ENCODE measurements at places on chromosomes 16 and 17.

GRCh38 chr17:34374457-34374856 lies 11.4 kb upstream of the CCL1 start:
- DNase-seq, result no peak

GRCh38 chr16:89785523-89786155 lies 30.8 kb downstream of the FANCA start:
- DNase-seq, result no peak

DNA sequence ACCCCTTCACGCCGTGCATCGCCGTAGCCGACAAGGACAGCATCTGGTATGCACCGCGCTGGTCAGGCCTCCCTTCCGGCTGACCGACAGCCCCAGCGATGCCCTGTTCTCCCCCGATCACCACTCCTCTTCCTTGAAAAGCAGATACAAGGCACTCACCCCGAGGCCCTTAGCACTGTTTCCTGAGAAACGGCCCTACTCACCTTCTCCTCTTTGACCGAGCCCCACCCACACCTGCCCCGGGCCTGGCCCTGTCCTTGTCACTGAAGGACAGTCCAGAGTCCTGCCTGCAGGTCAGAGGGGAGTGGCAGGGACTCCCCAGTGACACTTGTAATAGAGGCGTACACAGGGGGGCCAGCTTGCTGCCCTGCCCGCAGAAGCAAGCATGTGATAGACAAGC lies 45.9 kb upstream of the CHMP6 start:
- DNase-seq, result no peak

GRCh38 chr17:7651097-7651664 lies 455 bp downstream of the ATP1B2 start:
- DNase-seq, result no peak

- DNase-seq, result no peak
Measured at GRCh38 chr17:63973930-63974593, 1.3 kb upstream of the SCN4A start.

DNA sequence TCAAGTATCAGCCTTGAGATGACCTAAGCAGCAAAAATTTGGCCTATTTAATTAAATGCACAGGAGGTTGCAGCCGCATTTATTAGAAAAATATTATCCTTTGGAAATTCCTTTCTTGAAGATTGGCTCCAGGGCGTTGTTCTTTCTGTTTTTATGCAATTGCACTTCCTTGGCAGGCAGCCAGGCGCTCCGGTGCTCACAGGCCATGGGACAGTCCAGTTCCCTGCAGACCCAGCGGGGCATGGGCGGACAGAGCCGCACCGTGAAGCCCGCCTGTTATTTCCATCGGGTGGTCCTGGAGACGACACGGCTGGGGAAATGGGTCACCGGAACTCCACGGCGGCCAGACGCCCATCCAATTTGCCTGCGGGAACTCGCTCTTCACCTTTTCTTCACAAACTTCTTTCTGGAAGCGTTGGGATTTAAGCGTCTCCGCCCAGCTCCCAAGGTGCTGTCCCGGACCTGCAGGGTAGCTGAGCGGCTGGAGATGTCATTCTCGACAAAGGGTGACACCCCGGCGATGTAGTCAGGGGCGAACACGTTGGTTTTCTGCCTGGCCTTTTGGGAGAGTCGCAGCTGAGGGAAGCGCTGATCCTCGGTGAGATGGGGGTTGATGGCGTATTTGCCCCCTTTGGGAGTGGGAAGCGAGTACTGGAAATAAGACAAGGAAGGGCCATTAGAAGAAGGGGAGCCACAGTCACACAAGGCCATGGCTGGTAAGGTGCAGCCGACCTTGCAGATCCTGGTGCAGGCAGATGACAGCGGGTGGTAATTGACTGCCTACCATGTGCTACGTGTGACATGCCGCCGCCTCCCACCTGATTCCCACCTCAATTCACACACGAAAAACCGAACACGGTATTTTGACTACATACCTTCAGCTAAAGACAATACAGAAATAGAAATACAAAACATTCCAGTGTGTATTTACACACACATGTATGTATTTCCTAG lies 12.5 kb downstream of the NOB1 start:
- no peak for DNase-seq

- DNase-seq, result no peak
Measured at GRCh38 chr17:58050966-58051365, 32.3 kb upstream of the DYNLL2 start.

- no peak for DNase-seq
Measured at GRCh38 chr17:63275971-63276745, 169.9 kb downstream of the CYB561 start.
